Right renal cortex interstitium (tissue), 3 donors: ENCODE measurements at places on chromosomes 13 and 19. TPM values are rescaled to one million over a fixed set of nuclear protein-coding genes. Genes with fewer than 3 reads are reported as not detected.

- DNase-seq, result no peak
These were observed 3.5 kb downstream of the YJEFN3 start for GRCh38 chr19:19531951-19532805.

GRCh38 chr13:29903996-29904395, 53.6 kb upstream of the UBL3 start:
- DNase-seq, result no peak

The TDRD3 gene
- polyA plus RNA-seq, result 34.9 TPM

The PRTN3 gene
- polyA plus RNA-seq, result 1.6 TPM

GRCh38 chr19:10887616-10888367, 16.4 kb downstream of the CARM1 start:
- no peak for DNase-seq

- DNase-seq, result no peak
These were observed 16.6 kb upstream of the SHKBP1 start for GRCh38 chr19:40560092-40560507.

GRCh38 chr13:30846311-30846710, 59.8 kb upstream of the MEDAG start:
- no peak for DNase-seq
